ENCODE measurements at places on chromosomes 2 and 18. TPM values are rescaled to one million over a fixed set of nuclear protein-coding genes. Genes with fewer than 3 reads are reported as not detected.
A peak's percentile ranks its signal among the peaks of the same experiment; 100 is the strongest.

Gene LYPD6B
- not detected for polyA plus RNA-seq

Gene TBR1
- polyA plus RNA-seq: not detected

Gene GALNT13
- polyA plus RNA-seq: not detected

Gene LBX2
- not detected for polyA plus RNA-seq

Gene DNER
- not detected for polyA plus RNA-seq

Gene MATN3
- not detected for polyA plus RNA-seq

Gene CYS1
- polyA plus RNA-seq: not detected

Gene IKZF2
- polyA plus RNA-seq: 32.1 TPM

Gene CNRIP1
- polyA plus RNA-seq: not detected

Gene SLC40A1
- polyA plus RNA-seq: 24.0 TPM

Gene POTEC
- polyA plus RNA-seq: not detected

Gene COBLL1
- not detected for polyA plus RNA-seq

Gene CCDC150
- polyA plus RNA-seq: 0.21 TPM

Gene THSD7B
- polyA plus RNA-seq: not detected

Gene FLACC1
- 0.38 TPM for polyA plus RNA-seq

Gene CTLA4
- polyA plus RNA-seq: 54.4 TPM

Gene AUP1
- polyA plus RNA-seq: 85.7 TPM

GRCh38 chr2:163888591-163888990, 152.8 kb upstream of the FIGN start:
- no peak for DNase-seq
- H3K36me3 ChIP-seq: no peaks in the 10 kb centered on the region
- no peak overlapping the region for H3K27ac ChIP-seq
- no peaks in the 10 kb centered on the region for H3K4me1 ChIP-seq
- H3K27me3 ChIP-seq: no peaks in the 10 kb centered on the region
- no peak overlapping the region for H3K4me3 ChIP-seq

GRCh38 chr2:3659447-3660432, 1.7 kb downstream of the ALLC start:
- no peaks in the 10 kb centered on the region for H3K36me3 ChIP-seq
- H3K4me1 ChIP-seq: no peaks in the 10 kb centered on the region

DNA sequence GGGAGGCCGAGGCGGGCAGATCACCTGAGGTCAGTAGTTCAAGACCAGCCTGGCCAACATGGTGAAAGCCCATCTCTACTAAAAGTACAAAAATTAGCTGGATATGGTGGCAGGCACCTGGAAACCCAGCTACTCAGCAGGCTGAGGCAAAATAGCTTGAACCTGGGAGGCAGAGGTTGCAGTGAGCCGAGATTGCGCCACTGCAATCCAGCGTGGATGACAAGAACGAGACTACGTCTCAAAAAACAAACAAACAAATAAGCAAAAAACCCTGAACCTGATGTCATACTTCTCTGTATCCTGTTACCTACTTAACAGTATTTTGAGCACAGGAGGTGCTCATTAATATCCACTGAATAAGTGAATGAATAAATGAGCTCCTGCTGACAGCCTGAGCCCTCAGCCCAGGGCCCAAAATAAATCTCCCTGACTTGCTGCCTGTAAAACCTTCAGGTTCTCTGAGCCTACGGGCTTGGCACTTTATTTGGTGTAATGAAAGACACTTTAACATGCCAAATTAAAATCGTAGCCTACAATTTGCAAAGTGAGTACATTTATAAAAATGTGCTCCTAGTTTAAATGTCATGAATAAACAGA, 215.1 kb downstream of the ZNF385B start:
- no peak for DNase-seq
- no peak overlapping the region for H3K27ac ChIP-seq
- no peaks in the 10 kb centered on the region for H3K36me3 ChIP-seq
- H3K4me3 ChIP-seq: no peak overlapping the region
- H3K4me1 ChIP-seq: no peaks in the 10 kb centered on the region

DNA sequence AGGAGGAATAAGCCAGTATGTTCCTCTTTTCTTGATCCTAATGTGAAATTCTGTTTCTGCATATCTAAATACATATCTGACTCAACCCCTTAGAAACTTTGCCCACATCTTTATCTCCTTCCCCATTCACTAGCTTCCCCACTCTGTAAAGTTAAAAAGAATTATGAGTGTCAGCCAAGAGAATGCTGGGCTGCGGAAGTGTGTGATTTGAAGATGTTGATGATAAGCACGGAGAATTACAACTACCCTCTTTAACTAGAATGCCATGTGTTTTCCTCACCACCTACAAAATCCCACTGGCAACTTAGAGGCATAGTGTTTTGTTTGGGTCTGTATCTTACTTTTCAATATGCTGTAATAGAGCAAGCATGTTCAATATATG, 490.4 kb upstream of the FANCL start:
- H3K27ac ChIP-seq: no peak overlapping the region
- H3K36me3 ChIP-seq: no peaks in the 10 kb centered on the region
- H3K27me3 ChIP-seq: no peaks in the 10 kb centered on the region
- no peak for DNase-seq
- no peaks in the 10 kb centered on the region for H3K4me1 ChIP-seq
- H3K4me3 ChIP-seq: no peak overlapping the region

DNA sequence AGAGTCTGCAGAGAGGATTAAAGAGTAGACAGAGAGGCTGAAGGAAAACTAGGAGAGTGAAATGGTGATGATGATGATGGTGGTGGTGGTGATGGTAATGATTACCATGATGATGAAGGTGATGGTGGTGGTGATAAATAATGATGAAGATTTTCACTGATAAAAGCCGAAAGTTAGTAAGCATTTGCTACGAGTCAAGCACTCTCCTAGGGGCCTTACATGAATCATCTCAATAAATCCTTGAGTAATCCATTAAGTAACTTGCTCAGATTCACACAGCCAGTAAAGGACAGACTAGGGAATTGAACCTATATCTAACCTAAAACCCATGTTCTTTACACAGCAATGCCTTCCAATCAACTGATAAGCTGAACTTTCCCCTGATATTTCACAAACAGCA, 106.7 kb upstream of the PGAP1 start:
- H3K36me3 ChIP-seq: peaks cover 72% of the 10 kb centered on the region
- H3K27ac ChIP-seq: peak overlapping the region; percentile 20
- H3K27me3 ChIP-seq: no peaks in the 10 kb centered on the region
- H3K4me1 ChIP-seq: peaks cover 13% of the 10 kb centered on the region

DNA sequence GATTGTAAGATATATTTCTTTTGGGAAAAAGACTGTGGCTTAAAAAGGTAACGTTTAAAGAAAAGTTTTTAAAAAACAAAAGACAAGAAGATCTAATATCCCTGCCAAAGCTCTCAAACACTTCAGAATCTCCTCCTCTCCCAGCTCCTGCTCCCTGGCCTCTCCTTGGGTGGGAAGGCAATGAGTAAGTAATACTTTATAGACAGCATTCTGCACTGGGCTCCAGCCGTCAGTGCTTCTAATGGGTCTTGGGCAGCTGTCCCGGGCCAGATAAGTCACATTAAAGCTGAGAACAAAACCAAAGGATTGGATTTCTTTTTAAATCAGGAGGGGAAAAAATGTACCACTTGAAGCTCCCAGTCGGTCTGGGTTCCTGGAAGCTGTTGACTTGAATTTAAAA, 133.7 kb downstream of the ALPK2 start:
- peaks cover 21% of the 10 kb centered on the region for H3K27me3 ChIP-seq
- no peaks in the 10 kb centered on the region for H3K36me3 ChIP-seq
- no peak overlapping the region for H3K4me3 ChIP-seq
- DNase-seq: no peak
- no peaks in the 10 kb centered on the region for H3K4me1 ChIP-seq

- no peak for DNase-seq
- no peak overlapping the region for H3K27ac ChIP-seq
- peaks cover 7% of the 10 kb centered on the region for H3K36me3 ChIP-seq
- no peak overlapping the region for H3K4me3 ChIP-seq
- H3K4me1 ChIP-seq: no peaks in the 10 kb centered on the region
- H3K27me3 ChIP-seq: no peaks in the 10 kb centered on the region
Observed at GRCh38 chr2:36544638-36545338, 53.2 kb downstream of the FEZ2 start.

GRCh38 chr2:54952978-54953456, 97.2 kb downstream of the RTN4 start:
- no peaks in the 10 kb centered on the region for H3K4me1 ChIP-seq
- H3K4me3 ChIP-seq: no peak overlapping the region
- H3K27me3 ChIP-seq: no peaks in the 10 kb centered on the region
- H3K27ac ChIP-seq: no peak overlapping the region

DNA sequence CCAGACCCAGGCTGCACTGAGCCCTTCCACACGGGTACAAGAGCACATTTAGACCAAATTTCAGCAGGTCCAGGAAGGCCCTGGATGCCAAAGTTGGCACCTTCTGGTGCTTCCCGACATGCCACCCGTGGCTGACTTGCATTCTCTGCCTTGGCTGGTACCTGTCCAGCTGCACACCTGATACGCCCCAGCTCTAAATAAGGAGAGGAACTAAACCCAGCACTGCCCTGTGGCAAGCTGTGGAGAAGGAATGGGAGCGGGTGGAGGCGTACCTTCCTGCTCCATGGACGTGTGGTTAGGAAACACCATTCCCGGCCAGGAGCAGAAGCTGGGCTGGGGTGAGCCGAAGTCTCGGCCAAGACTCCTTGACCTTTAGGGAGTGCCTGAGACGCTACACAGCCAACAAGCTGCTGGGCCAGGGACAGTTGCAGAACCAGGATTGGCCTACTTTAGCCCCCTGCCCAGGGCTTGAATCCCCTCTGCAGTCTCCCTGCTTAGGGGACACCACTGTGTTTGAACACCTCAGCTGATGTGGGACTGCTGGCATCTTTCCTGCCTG, 86.5 kb upstream of the TAF1B start:
- H3K27me3 ChIP-seq: peaks cover 4% of the 10 kb centered on the region
- DNase-seq: no peak
- peaks cover 35% of the 10 kb centered on the region for H3K4me1 ChIP-seq
- H3K4me3 ChIP-seq: no peak overlapping the region
- no peaks in the 10 kb centered on the region for H3K36me3 ChIP-seq

- no peak overlapping the region for H3K27ac ChIP-seq
- no peak for DNase-seq
Observed at GRCh38 chr2:96468904-96469303, 36.3 kb downstream of the NEURL3 start.

DNA sequence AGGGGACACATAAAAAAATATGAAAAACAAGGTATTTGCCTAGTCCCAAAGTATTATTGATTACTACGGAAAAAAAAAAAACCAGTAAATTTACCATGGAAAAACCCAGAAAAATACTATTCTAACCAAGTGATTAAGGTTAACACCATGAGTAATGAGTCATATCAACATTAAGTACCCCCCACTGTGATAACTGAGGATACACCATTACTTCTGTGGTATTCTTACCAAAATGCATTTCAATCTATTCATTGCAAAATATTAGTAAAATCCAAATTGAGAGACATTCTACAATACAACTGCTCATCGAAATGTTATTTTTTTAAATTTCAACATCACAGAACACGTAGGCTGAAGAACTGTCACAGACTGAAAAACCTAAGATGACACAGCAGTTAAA, 669.8 kb downstream of the ZEB2 start:
- no peaks in the 10 kb centered on the region for H3K4me1 ChIP-seq
- no peak overlapping the region for H3K27ac ChIP-seq
- H3K27me3 ChIP-seq: peaks cover 15% of the 10 kb centered on the region
- no peak for DNase-seq

DNA sequence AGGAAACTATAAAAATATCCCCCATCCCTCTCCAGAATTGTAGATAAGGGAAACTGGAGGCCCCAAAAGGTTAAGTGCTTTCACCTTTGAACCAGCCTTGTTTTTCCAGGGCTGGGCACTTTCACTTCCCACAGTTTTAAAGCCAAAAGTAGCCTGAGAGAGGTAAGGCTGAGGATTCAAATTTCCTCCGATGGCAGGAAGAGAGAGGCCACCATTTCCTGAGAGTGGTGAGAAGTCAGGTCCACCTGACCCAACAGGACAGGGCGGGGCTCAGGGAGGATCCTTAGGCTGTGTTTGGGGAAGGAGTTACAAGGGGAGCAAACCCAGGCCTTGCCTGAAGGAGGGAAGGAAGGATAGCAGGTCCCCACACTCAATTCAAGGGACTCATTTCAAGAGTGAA, 4.7 kb upstream of the TEX261 start:
- no peak overlapping the region for H3K27ac ChIP-seq
- H3K27me3 ChIP-seq: no peaks in the 10 kb centered on the region
- no peak for DNase-seq

GRCh38 chr2:96762529-96763311, 2.0 kb downstream of the CNNM4 start:
- peaks cover 47% of the 10 kb centered on the region for H3K4me1 ChIP-seq
- peak overlapping the region; percentile 87 for H3K4me3 ChIP-seq
- no peaks in the 10 kb centered on the region for H3K27me3 ChIP-seq
- no peak overlapping the region for H3K27ac ChIP-seq

GRCh38 chr2:43223521-43224001, 2.8 kb downstream of the ZFP36L2 start:
- peaks cover 33% of the 10 kb centered on the region for H3K36me3 ChIP-seq
- H3K4me1 ChIP-seq: peaks cover 64% of the 10 kb centered on the region
- DNase-seq: peak; percentile 39
- H3K27me3 ChIP-seq: no peaks in the 10 kb centered on the region
- H3K4me3 ChIP-seq: peak overlapping the region; percentile 98

- H3K36me3 ChIP-seq: no peaks in the 10 kb centered on the region
- H3K27ac ChIP-seq: no peak overlapping the region
- H3K4me3 ChIP-seq: no peak overlapping the region
- peak; percentile 79 for DNase-seq
Observed at GRCh38 chr18:76376668-76377358, 118.2 kb downstream of the ZNF516 start.

DNA sequence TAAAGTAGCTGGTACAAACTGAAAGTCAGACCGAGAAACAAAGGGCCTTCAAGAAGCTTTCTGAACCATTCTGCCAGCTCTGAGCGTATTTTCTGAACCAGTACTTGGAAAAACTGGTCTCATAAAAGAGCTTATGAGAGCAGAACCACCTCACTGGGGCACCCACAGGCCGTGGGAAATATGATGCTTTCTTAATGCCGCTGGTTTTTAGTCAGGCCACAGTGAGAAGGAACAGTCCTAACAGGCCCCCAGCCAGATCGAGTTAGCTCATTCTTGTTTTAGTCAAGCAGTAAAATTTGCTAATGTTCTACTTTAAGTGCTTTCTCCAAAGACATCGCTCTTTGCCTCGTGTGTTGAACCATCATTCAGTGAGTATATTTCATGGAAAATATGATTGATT, 12.7 kb upstream of the NOSTRIN start:
- DNase-seq: no peak
- no peaks in the 10 kb centered on the region for H3K36me3 ChIP-seq
- no peaks in the 10 kb centered on the region for H3K4me1 ChIP-seq
- H3K27ac ChIP-seq: no peak overlapping the region
- H3K27me3 ChIP-seq: no peaks in the 10 kb centered on the region

GRCh38 chr2:123762221-123762620, 262.9 kb upstream of the CNTNAP5 start:
- no peak overlapping the region for H3K27ac ChIP-seq
- no peak for DNase-seq
- no peaks in the 10 kb centered on the region for H3K4me1 ChIP-seq

GRCh38 chr18:58222432-58223125, 178.6 kb downstream of the NEDD4L start:
- peaks cover 1% of the 10 kb centered on the region for H3K27me3 ChIP-seq
- no peak overlapping the region for H3K4me3 ChIP-seq
- H3K4me1 ChIP-seq: peaks cover 6% of the 10 kb centered on the region
- no peaks in the 10 kb centered on the region for H3K36me3 ChIP-seq

Data from CD4-positive, CD25-positive, alpha-beta regulatory T cell (primary cell).